Activated CD4-positive, alpha-beta T cell treated with anti-CD3 and anti-CD28 coated beads, Interleukin-2, amount 50 U/mL, for 24 hours (primary cell): ENCODE measurements at places on chromosomes 12 and 14.

GRCh38 chr14:103949131-103949790, 6.9 kb upstream of the RD3L start:
- no peak for DNase-seq

DNA sequence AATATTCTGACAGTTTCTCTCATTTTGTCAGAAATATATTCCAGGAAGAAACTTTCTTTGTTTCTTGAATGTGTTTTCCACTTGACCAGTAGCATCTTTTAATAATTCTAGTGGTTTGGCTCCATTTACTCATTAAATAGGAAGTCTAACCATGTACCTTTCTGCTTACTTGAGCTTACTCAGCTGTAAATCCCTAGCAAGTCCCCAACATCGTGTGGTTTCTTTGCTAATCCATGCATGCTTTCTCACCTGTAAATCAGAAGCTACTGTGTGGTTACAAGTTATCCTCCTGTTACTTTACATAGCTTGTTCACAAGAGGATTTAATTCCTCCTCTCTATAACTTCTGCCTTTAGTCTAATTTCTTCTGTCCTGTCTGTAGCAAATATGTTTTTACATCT, 227.7 kb downstream of the FSCB start:
- DNase-seq = no peak

DNA sequence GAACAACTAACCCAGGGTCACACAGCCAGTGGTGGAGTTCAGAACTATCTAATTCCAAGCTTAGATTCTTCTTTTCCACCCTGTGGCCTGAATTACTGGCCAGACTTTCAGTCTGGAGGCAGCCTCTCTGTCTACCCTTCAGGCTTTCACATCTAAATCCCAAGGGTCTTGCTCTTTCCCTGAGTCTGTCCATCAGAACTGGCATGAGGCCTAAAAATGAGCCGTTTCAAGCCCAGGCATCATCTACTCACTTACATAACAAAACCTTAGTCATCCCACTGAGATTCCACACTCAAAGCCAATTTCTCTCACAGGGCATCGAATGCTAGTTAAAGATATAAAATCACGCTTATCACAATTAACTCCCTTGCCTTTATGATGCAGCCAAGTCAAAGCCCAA, 1.3 kb upstream of the PTGDR start:
- no peak for DNase-seq

DNA sequence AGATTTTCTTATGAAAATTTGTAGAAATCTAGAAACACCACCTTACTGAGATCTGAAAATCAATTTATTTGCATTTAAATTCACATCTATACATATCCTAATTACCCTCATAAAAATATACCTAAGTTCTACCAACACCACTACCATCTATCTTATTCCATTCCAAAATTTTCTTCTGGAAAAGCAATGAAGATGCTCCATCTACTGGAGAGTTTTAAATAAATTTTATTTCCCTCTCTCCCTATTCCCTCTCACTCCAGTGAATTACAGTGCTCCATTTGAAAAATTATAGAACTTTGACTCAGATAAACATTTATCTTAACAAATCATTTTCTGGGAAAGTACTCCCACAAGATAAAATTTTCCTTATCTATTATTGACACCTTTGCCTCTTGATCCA, 2.3 kb upstream of the C14orf39 start:
- DNase-seq = no peak

DNA sequence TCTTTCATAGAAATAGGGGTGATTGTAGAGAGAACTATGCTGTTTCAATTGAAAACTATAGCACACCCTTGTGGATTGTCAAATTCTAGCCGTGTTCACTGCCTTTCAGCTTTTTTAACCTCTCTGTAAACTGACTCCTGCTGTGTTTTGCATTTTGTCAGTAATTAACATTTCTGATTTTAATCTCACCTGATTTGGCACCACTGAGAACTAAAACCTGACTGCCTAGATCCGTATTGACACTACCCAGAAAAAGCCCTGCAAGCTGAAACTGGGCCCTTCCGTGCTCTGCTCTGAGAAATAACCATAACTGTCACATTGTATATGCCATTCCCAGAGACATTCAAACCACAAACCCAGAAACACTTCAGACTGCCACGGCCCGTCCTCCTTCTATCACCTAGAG, 26.6 kb upstream of the ETV6 start:
- DNase-seq = no peak
